ENCODE measurements at places on chromosomes 5 and 9.

- DNase-seq, result no peak
Measured at GRCh38 chr9:115615821-115616665, 498.1 kb upstream of the TNC start.

DNA sequence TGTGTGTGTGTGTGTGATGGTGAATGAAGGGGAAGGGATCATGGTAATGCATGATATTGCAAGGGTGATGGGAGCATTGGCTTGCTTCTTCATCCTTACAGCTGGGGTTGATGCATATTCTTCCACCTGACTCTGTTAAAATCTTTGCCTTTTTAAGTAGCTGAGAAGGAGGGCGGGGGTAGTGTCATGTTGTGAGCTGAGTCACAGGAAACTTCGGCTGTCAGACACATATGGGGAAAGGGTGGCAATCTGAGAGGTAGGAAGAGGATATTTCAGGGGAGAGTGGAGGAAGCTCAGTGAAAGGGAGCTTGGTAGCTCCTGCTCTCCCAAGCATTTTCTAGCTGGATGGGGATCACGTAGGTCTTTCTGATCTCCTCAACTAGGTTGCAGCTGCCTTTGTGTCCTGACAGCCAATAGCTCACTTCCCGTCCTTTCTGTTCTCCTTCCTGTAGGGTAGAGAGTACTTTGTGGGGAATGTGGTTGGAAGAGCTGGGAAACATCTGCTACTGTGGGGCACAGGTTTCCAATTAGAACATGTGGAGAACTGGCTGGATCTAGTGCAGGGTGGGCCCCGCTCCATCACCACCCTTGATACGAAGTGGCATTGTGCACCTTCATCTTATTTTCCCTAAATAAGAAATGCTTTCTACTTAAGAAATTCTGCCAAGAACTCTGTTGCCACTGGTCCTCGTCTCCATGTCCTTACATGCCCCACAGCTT is 18.1 kb upstream of the CLK4 start:
- no peak for DNase-seq

GRCh38 chr5:132408965-132409364 is 39.5 kb downstream of the SLC22A5 start:
- no peak for DNase-seq

DNA sequence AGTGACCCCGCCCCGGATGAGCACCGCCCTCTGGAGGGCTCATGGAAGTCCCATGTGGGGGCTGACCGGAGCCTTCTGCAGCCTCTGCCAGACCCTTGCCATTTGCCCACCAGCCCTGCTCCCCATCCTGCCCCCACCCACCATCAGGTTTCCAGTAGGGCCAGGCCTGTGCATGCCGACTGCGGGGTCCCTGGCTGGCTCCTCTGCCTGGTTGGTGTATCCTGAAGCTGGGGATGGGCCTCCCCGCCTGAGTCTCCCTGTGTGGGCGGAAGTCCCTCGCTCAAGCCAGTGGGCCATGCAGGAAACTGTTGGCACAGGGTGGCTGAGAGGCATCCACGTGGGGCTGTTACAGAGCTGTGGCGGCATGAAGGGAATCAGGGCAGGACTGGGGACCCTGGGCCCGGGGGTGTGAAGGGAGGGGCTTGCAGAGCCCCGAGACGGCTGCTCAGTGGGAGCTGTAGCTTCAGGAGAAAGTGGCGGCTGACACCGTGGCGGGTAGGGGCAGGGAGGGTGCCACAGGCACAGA is 88.7 kb downstream of the RXRA start:
- no peak for DNase-seq

DNA sequence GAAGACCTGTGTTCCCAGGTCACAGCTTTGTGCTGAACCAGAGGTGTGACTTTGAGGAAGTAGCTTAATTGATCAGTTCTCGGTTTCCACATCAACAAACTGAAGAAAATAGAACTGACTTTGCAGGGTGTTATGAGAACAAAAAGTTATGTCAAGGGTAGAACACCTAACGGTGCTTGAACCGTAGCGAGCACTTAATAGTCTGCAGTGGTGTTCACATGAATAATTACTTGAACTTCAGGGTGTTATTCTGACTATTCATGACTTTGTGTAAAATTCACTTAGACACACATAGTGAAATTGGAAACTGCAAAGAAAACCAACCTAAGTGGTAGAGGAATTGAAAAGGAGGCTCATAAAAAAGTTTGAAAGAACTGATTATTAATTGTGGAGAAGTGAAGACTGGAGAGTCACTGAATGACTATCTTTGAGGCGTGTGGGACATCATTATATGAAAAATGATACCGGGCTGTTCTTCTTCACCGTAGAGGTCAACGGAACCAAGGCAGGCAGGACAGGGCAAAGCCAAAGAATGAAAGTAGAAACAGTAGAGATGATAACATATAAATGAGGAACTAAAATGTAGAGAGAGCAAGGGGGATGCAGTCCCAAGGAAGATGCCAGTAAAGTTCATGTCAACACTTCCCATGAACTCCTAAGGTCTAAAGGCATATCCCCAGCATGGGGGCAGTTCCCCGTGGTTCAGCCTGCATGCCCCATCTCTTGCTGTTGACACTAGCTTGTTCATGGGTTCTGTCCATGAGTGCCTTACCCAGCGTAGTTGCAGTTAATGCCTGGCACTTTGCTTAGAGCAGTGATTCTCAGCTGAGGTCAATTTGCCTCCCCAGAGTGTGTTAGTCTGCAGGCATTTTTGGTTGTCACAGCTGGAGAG is 118.7 kb downstream of the ZNF462 start:
- DNase-seq, result no peak
